ENCODE measurements at places on chromosomes 2 and 18.

DNA sequence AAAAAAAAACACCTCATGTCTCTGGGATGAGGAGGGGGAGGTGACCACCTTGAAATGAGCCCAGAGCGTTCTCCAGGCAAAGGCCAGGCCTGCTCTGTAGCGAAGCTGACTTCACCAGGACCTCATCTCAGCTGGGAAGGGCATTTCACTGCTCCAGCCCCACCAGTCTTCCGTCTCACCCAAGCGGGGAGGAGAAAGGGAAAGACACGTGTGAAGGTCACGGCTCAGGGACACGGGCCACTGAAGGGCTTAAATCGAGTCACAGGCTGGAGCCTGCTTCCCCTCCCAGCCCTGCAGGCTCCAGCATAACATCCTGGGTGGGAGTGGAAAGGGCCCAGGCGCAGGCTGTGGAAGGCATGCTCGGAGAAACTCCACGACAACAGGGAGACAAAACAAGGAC is 18.1 kb downstream of the THAP4 start:
- no peak for DNase-seq

GRCh38 chr2:102848366-102848839 is 86.6 kb downstream of the TMEM182 start:
- DNase-seq, result no peak

DNA sequence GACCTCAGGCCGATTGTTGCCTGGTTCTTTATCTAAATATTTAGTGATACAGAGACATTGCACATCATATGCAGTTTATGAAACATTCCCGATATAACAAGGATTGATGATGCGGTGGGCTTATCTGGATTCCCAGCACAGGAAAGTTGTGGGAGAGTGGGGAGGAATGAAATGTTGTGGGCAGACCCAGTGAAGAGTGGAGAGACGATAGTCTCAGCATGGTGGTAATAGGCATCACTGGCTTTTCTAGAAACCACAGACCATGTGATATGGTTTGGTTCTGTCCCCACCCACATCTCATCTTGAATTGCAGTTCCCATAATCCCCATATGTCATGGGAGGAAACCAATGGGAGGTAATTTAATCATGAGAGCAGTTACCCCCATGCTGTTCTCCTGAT is 34.8 kb upstream of the RND3 start:
- DNase-seq, result no peak

GRCh38 chr2:159988412-159988970 is 73.9 kb downstream of the PLA2R1 start:
- no peak for DNase-seq

DNA sequence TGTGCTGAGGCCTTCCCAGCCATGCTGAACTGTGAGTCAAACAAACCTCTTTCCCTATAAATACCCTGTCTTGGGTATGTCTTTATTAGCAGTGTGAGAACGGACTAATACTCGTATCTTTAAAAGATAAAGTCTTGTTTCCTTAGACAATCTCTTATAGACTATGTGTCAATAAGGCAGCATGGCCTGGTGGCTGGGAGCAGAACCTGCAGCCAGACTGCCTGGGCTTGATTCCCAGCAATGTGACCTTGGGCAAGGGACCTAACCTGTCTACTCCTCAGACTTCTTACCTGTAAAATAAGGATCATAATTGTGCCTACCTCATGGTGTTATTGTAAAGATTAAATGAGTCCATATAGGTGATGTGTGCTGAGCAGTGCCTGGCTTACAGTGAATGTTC is 198.7 kb downstream of the CDH20 start:
- DNase-seq, result no peak

DNA sequence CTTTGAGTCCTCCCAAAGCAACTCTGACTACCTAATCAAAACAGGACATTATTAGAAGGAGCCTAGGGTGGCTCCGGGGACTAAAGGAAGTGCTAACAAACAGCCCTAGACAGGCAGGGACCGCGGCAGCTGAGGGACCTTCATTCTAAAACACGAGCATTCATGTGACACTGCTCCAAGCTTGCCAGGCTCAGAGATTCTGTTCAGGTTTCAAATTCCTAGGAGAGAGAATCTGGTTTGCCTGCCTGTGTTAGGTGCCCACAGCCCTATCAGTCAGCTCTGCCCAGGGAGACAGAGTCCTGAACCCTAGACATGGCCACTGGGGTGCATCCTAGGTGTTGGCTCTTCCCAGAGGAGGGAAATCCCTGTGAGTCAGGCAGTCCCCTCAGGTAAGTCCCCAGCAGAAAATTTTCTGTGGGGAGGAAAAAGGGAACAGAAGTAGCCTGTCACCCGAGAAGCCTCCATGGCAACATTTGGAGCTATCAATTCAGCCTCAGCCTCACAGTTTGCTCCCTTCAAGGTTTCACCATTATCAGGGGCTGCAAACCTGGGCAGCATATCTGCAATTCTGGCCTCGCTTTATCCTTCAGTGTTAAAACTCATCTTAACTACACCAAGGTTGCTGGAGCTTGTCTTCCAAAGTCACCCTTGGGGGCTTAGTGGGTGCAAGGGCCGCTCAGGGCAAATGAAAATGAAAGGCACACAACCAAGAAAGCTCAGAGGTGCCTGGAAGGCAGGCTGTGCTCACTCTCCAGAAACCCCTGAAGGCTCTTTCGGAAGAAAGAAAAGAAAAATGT is 28.6 kb downstream of the PCBP1 start:
- DNase-seq, result no peak

DNA sequence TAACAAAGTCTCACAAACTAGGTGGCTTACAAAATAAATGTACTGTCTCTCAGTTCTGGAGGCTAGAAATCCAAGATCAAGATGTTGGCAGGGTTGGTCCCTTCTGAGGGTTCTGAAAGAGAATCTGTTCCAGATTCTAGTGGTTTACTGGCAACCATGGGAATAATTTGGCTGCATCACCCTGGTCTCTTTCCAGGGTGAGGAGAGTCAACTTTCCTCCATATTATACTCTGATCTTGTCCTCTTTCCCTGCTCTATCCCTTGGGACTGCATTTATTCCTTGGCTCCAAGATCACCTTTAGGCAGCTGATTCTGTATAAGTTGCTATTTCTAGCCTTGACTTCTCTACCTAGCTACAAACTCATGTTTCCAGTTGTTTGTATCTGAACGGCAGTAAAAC is 35.2 kb downstream of the SLC40A1 start:
- DNase-seq, result no peak

Data from NCI-H1930 (cell line).